ENCODE measurements at places on chromosomes 12 and 14. TPM values are rescaled to one million over a fixed set of nuclear protein-coding genes. Genes with fewer than 3 reads are reported as not detected.

GRCh38 chr12:15701631-15702156 is 87.5 kb downstream of the EPS8 start:
- H3K36me3 ChIP-seq, result no peaks in the 10 kb centered on the region
- DNase-seq, result peak; percentile 67
- H3K4me3 ChIP-seq, result no peak overlapping the region
- H3K4me1 ChIP-seq, result peaks cover 18% of the 10 kb centered on the region
- H3K27ac ChIP-seq, result peak overlapping the region; percentile 85

The KRT85 gene
- polyA plus RNA-seq, result not detected

- H3K36me3 ChIP-seq, result peaks cover 2% of the 10 kb centered on the region
- H3K4me3 ChIP-seq, result no peak overlapping the region
- DNase-seq, result no peak
- no peaks in the 10 kb centered on the region for H3K4me1 ChIP-seq
These were observed 3.0 kb downstream of the ATP6V0A2 start for GRCh38 chr12:123715195-123715594.

The TMCC3 gene
- 0.27 TPM for polyA plus RNA-seq

The GALNT8 gene
- polyA plus RNA-seq, result not detected

DNA sequence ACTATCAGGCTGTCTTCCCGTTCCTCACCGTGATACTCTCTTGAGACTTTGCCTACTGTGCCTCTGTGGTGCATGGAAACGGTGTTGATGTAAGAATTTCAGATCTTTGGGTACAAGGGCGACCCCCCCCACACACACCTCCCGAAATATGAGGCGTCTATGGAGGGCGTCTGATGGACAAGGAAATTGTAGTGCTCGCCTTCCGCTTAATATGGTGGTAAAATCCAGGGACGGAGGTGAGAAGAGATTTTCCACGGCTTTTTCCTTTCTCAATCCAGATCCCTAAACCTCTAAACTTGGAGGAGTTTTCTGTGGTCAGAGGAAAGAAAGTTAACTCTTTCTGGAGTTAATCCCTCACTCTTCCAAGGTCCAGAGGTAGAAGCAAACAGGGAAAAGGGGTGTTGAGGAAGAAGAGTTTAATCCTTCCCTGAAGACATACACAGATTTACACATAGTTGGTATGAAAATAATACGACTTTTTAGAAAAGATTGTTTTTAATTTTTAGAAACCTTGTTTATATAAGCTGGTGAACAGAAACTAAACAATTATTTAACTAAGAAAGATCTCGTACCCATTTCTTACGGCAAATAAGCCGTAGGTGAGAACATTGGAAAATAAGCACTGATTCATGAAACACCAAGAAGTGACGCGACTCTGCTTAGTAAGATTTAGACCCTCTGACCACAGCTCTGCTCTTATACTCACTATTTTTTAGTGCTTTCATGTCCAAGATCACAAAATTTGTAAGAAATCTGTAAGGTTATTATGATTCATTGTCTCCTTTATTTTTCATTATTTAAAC is 23.1 kb upstream of the RNASE12 start:
- no peaks in the 10 kb centered on the region for H3K27me3 ChIP-seq
- no peak for DNase-seq
- no peak overlapping the region for H3K27ac ChIP-seq
- no peaks in the 10 kb centered on the region for H3K4me1 ChIP-seq

- H3K36me3 ChIP-seq, result no peaks in the 10 kb centered on the region
- no peak overlapping the region for H3K27ac ChIP-seq
- no peak for DNase-seq
- no peaks in the 10 kb centered on the region for H3K27me3 ChIP-seq
- no peaks in the 10 kb centered on the region for H3K4me1 ChIP-seq
These were observed 392.6 kb downstream of the FUT8 start for GRCh38 chr14:65805113-65805473.

The DLK1 gene
- polyA plus RNA-seq, result not detected

DNA sequence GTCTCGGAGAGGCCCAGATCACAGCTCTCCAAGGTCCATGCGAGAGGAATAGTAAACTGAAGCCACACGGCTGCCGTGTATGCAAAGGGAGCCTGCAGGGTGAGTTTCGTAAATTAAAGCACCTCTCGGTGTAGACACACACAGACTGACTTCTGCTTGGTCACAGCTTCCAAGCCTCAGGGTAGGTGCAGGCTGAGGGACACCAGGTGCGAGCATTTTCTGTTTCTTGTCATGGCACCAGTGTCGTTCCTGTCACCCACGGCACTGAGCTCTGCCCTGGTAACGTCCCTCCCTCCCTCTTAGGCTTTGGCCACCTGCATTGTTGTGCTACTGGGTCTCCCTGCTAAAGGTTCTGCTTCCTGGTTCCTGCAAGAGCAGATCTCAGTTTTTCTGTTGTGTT is 76.2 kb upstream of the DYNC1H1 start:
- H3K4me1 ChIP-seq, result no peaks in the 10 kb centered on the region
- H3K36me3 ChIP-seq, result peaks cover 11% of the 10 kb centered on the region
- no peak overlapping the region for H3K27ac ChIP-seq
- no peak overlapping the region for H3K4me3 ChIP-seq

GRCh38 chr12:11577658-11578260 is 71.7 kb upstream of the ETV6 start:
- peak; percentile 40 for DNase-seq
- no peak overlapping the region for H3K27ac ChIP-seq
- no peak overlapping the region for H3K4me3 ChIP-seq
- H3K36me3 ChIP-seq, result no peaks in the 10 kb centered on the region
- H3K27me3 ChIP-seq, result no peaks in the 10 kb centered on the region

GRCh38 chr14:36057452-36058116 is 118.9 kb downstream of the PTCSC3 start:
- no peaks in the 10 kb centered on the region for H3K27me3 ChIP-seq
- no peak overlapping the region for H3K4me3 ChIP-seq
- no peaks in the 10 kb centered on the region for H3K4me1 ChIP-seq

- peak overlapping the region; percentile 95 for H3K27ac ChIP-seq
- no peaks in the 10 kb centered on the region for H3K36me3 ChIP-seq
- DNase-seq, result peak; percentile 96
- H3K4me1 ChIP-seq, result peaks cover 31% of the 10 kb centered on the region
These were observed 1.6 kb downstream of the CTDSP2 start for GRCh38 chr12:57844709-57845477.

The RFX4 gene
- polyA plus RNA-seq, result not detected

DNA sequence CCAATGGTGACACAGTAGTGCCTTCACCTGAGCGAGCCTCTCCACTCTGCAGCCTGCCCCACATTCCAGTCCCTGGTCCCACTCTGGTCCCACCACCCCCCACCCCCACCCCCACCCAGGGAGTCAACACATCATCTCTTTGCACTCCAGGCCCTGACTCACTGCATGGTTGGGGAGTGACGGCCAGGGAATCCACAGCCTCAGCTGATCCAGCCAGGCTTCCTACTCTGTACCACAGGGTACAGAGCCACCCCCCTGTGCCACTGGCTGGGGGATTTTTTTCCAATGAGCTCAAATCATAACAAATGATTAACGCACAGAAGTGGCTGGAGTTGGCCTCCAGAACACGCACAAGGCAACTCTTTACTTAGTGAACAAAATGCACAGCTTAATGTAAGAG is 233.7 kb downstream of the NTF3 start:
- DNase-seq, result peak; percentile 33
- H3K4me3 ChIP-seq, result no peak overlapping the region
- no peak overlapping the region for H3K27ac ChIP-seq
- H3K36me3 ChIP-seq, result no peaks in the 10 kb centered on the region

DNA sequence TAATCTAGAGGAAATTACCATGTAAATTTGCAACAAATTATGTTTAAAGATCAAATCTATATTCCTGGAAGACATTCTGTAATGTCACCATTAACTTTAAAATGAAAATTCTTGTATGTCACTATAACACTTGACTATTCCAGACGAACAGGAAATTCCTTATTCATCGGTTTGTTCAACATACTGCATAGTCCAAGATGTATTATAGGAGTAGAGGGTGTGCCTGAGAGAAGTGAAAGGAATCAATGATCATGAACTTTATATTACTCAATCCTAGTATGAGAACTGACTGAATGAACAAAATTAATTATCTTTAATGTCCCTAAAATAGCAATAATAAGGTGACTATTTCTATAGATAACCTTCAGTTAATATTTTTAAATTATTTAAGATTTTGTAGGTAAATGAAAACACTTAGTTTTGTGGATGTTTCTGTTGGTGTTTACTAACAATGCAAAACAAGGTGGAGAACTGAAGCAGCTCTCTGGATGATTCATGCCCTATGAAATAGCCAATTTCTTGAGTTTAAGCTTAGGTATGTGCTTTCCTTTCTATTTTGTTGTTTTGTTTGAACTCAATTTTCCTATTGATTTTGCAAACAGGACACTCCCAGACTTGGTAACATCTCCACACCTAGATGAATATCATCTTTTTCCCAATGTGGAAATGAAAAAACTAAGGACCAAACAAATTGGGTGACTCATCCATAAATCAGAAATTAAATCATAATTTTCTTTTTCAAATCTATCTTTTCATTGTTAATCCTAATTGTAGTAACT is 18.2 kb upstream of the ITPR2 start:
- H3K27ac ChIP-seq, result no peak overlapping the region
- DNase-seq, result no peak
- H3K36me3 ChIP-seq, result no peaks in the 10 kb centered on the region
- H3K4me1 ChIP-seq, result no peaks in the 10 kb centered on the region

GRCh38 chr14:66619952-66620351 is 112.0 kb downstream of the GPHN start:
- no peaks in the 10 kb centered on the region for H3K4me1 ChIP-seq
- no peak overlapping the region for H3K27ac ChIP-seq
- no peak for DNase-seq
- H3K27me3 ChIP-seq, result no peaks in the 10 kb centered on the region
- no peaks in the 10 kb centered on the region for H3K36me3 ChIP-seq

- DNase-seq, result no peak
- no peak overlapping the region for H3K27ac ChIP-seq
- H3K36me3 ChIP-seq, result no peaks in the 10 kb centered on the region
- peaks cover 5% of the 10 kb centered on the region for H3K4me1 ChIP-seq
These were observed 56.6 kb downstream of the GPATCH2L start for GRCh38 chr14:76208340-76208739.

DNA sequence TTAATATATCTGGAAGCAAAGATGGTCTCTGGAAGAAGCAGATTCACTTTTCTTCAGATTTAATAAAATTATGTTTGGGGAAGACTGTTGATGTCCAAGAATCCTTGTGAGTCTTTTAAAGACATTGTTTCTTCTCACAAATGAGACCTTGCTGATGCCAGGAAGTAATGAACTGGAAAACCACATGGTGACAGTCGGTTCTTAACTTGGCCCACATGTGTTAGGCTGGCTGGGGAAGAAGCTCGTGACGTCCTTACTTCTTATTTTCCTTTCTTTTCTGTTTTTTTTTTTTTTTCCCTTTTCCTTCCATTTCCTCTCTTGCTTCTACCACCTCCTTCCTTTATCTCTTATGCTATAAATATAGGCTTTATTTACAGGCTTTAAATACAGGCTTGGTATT is 950.2 kb downstream of the BCL11B start:
- no peaks in the 10 kb centered on the region for H3K27me3 ChIP-seq
- no peaks in the 10 kb centered on the region for H3K4me1 ChIP-seq
- H3K27ac ChIP-seq, result no peak overlapping the region
- no peak overlapping the region for H3K4me3 ChIP-seq

DNA sequence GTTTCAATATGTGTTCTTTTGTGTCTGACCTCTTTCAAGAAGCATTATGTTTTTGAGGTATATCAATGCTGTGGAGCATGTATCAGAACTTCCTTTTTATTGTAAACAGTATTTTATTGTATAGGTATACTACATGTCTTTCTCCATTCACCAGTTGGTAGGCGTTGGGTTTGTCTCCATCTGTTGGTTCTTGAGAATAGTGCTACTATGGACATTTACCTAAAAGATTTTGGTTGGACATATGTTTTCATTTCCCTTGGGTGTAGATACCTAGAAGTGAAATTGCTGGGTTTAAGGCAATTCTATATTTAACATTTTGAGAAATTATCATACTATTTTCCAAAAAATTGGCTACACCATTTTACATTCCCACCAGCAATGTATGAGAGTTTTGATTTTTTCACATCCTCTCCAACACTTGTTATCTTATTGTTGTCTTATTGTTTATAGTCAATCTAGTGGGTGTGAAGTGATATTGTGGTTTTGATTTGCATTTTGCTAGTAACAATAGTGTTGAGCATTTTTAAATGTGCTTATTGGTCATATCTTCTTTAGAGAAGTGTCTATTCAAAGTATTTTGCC is 409.2 kb downstream of the IPO8 start:
- H3K36me3 ChIP-seq, result no peaks in the 10 kb centered on the region
- H3K27ac ChIP-seq, result no peak overlapping the region
- H3K4me1 ChIP-seq, result no peaks in the 10 kb centered on the region
- peak; percentile 68 for DNase-seq

DNA sequence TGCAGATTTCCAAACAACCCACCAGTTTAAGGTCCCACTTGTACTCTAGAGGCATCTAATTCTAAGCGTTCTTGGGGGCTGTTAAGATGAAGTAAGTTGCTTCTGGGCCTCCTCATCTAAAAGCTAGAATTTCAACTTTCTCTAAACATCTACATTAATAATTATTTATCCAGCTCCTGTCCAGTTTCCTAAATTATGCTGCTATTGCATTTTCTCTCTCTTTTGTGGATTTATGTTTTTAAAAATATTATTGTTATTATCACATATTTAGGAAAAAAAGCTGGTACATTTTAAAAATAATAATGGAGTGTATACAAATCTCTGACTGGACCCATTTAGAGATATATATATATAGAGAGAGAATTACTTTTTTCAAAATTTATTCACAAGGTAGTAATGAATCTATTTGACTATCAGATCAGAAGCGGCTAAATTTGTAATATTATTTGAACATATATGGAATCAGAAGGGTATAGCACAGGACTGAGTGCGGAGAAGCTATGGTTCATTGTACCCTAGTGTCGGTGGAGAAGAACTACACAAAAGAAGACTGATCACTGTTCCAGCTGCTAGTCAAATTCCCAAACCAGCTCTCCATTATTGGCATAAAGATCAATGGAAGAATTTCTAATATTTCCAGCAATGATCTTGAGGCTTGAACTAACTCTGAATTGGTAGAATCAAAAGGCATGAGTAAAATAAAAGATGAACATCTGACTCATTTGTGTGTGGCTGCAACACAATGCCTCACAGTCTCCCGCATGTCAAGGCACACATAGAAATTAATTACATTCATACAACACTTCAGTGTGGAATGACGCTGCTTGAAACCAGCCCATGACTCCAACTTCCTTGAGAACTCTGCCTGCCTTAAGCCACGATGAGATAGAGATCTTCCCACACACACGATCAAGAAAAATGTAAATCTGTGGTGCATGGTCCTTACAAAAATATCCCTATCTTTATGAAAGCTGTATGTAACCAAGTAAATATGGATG is 433.4 kb upstream of the OR4E1 start:
- no peaks in the 10 kb centered on the region for H3K27me3 ChIP-seq
- DNase-seq, result no peak
- H3K36me3 ChIP-seq, result no peaks in the 10 kb centered on the region
- no peaks in the 10 kb centered on the region for H3K4me1 ChIP-seq

The KRT3 gene
- not detected for polyA plus RNA-seq

GRCh38 chr12:31337952-31338351 is 12.0 kb upstream of the SINHCAF start:
- no peaks in the 10 kb centered on the region for H3K4me1 ChIP-seq
- no peaks in the 10 kb centered on the region for H3K27me3 ChIP-seq
- H3K27ac ChIP-seq, result no peak overlapping the region
- no peaks in the 10 kb centered on the region for H3K36me3 ChIP-seq
- no peak overlapping the region for H3K4me3 ChIP-seq

Measured in fibroblast of lung (primary cell).